Gastroesophageal sphincter (tissue), 4 donors: ENCODE measurements at places on chromosomes 16 and 17. TPM values are rescaled to one million over a fixed set of nuclear protein-coding genes. Genes with fewer than 3 reads are reported as not detected.

ITGAD gene
- total RNA-seq, result not detected

CDRT15 gene
- total RNA-seq, result not detected

RPL23 gene
- 1,500 TPM for total RNA-seq

RAB11FIP3 gene
- 59.5 TPM for total RNA-seq
